ENCODE measurements at places on chromosomes 6 and 20. TPM values are rescaled to one million over a fixed set of nuclear protein-coding genes. Genes with fewer than 3 reads are reported as not detected.

FNDC11 gene
- 0.33 TPM for total RNA-seq

GRCh38 chr6:75180864-75181263, 25.0 kb downstream of the COL12A1 start:
- no peaks in the 10 kb centered on the region for H3K4me1 ChIP-seq
- no peaks in the 10 kb centered on the region for H3K36me3 ChIP-seq
- no peaks in the 10 kb centered on the region for H3K27me3 ChIP-seq
- no peak for DNase-seq

DNA sequence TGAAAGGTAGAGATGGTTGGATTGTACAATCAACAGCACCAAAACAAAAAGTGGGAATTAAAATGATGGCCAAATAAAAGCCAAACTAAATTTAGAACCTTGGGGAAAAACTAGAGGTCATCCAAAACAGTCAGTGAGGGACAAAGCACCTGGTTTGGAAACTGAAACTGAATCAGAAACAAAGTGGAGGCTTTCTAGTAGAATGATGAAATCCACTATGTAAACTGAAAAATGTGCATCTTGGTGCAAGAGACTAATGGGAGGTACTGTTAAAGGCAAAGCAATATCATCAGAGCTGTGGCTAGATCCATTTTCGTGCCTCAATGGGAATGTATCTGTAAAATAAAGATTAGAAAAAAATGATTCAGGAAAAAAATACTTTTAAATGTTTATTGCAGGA, 380.0 kb upstream of the GJE1 start:
- no peaks in the 10 kb centered on the region for H3K27me3 ChIP-seq
- no peak overlapping the region for H3K27ac ChIP-seq
- no peak for DNase-seq

DNA sequence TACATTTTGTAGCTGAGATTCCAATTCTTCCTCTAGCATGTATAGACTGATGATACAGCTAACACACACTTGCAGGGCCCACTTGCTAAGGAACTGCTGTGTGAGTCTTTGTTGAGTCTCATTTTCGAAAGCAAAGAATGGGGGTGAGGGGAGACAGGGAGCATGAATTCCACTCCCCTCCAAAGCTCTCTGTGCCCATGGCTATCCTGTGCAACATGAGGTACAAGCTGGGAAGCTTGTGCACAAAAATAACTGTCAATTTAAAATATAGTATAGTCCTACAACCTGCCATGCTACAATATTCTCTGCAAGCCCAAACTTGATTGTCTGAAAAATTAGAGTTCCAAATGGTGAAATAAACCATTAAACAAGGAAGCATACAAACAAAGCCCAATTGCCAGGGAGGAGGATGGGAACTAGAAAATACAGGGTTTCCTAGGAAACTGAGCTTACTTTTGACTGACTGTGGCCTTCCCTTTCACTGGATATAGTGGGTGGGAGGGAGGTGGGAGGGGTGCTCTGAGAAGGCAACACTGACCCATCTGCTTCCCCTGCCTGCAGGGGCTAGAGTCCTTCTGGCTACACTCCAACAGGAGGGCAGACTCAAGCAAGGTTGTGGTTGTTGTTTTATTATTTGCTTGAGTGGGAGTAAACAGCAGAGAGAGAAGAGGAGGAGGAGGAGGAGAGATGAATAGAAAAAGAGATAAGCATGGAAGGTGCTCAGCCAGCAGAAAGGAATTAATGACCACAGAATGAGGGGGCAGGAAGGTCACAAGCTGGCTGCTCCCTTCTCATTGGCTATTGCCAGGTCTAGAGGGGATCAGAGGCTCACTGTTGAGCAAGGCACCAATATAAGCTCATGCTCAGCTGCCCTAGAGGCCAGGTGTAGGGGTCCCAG, 84.6 kb downstream of the FYN start:
- no peak for DNase-seq
- H3K36me3 ChIP-seq: no peaks in the 10 kb centered on the region
- H3K4me3 ChIP-seq: no peak overlapping the region
- H3K27me3 ChIP-seq: no peaks in the 10 kb centered on the region

DNA sequence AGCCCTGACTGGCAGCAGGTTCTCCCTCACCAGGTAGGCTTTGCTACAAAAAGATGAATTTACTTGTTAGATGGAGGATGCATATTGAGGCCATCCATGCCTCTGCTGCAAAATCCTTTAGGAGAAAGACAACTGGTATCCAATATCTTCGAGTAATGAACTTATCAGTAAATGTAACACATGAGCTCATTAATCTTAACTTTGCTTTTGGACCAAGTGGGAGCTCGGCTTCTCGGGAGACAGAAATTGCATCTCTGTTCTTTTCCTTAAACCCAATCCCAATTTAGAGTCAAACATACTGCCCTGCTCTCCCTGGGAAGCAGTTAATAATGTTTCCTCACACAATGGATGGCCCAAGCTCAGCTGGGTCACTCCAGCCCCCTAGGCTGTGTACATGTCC, 330.5 kb downstream of the ZFAND3 start:
- H3K4me1 ChIP-seq: no peaks in the 10 kb centered on the region
- H3K27ac ChIP-seq: no peak overlapping the region
- no peak for DNase-seq
- H3K27me3 ChIP-seq: no peaks in the 10 kb centered on the region

DYNLT2 gene
- 1.9 TPM for total RNA-seq

DNA sequence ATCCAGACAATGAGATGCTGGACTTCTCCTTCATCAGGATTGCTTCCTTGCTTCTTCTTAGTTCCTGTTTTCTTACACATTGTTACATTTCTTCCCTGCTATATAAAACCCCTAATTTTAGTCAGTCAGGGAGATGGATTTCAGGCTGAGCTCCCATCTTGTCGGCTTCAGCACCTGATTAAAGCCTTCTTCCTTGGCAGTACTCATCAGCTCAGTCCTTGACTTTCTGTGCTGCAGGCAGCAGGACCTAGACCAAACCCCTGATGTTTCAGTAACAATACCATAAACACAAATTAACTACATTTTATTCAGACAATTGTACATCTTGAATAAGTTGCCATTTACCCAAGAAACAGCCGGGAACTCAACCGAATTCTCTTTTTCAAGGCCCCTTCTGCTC, 156.4 kb upstream of the RREB1 start:
- no peaks in the 10 kb centered on the region for H3K36me3 ChIP-seq
- DNase-seq: no peak
- no peaks in the 10 kb centered on the region for H3K27me3 ChIP-seq
- no peak overlapping the region for H3K4me3 ChIP-seq

TTBK1 gene
- total RNA-seq: not detected

- no peaks in the 10 kb centered on the region for H3K4me1 ChIP-seq
- H3K27ac ChIP-seq: no peak overlapping the region
- H3K4me3 ChIP-seq: no peak overlapping the region
- H3K27me3 ChIP-seq: no peaks in the 10 kb centered on the region
Measured at GRCh38 chr20:38278131-38278530, 17.6 kb upstream of the KIAA1755 start.

All from breast epithelium (tissue), 4 donors.